WERI-Rb-1 (cell line): ENCODE measurements at places on chromosomes 16 and 17.

GRCh38 chr16:66228792-66229191 lies 137.7 kb upstream of the CDH5 start:
- DNase-seq = no peak

DNA sequence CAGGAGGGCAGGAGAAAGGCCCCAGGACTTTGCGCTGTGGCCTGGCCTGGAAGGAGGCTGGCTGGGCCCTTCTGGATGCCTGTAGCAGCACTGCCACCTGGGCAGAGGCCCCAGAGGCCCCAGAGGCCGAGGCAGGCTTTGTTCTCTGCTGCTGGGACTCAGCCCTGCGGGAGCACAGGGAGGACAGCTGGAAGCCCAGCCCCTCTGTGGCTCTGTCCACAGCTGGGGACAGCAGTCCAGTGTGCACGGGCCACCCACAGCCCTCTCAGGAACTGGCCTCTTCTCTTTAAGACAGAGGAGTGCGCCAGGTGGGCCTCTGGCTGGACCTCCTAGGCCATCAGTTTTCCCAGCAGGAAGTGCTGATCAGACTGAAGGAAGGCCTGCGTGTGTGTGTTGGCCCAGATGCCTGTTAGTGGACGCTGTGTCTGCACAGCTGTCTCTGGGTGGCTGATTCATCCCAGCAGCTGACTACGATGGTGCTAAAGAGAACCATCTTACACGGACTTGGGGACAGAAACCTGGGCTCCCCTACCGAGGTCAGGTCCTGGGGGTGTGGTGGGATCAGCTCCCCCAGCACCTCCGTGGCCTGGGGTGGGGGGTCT lies 26.9 kb upstream of the ZNF750 start:
- no peak for DNase-seq

GRCh38 chr16:70701036-70701435 lies 15.2 kb upstream of the MTSS2 start:
- no peak for DNase-seq

DNA sequence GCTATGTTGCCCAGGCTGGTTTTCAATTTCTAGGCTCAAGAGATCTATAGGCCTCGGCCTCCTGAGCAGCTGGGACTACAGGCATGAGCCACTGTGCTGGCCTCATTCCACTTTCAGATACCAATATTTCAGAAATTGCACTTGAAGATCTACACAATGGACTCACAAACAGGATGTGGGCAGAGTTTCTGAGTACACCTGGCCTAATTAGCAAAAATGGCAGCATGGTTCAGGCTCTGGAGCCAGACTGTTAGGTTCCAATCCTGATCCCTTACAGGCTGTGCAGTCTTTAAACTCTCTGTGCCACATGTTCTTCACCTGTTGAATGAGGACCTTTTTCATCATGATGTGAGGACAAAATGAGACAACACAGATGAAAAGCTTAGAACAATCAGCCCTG lies 32.2 kb downstream of the RNF157 start:
- DNase-seq = no peak

DNA sequence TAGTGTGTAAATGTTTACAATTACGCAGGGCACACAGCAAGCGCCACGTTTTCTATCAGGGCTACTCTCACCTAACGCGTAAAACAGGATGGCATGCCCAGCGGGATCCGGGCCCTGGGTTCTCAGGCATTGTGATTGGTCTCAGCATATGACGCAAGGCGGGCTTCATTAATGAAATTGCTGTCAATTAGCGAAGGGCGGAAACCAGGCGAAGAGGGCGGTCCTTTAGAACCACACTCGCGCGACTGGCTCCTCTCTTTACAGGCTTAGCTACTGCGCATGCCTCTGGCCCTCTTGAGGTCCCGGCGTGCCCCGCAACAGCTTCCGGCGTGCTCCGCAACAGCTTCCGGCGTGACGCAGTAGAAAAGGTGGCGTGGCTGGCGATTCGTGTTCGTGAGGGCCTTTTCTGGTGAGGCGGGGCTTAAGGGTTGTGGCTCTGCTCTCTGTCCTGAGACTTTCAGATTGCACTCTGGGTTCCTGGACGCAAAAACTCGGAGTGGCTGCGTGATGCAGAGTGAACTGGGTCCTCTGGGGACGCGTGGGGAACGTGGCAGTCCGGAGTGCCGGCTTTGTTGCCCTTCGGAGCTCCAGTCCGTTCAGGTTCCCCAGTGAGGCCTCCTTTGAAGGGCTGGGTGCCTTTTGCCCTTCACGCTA lies 9.2 kb downstream of the OR2C1 start:
- peak; percentile 98 for DNase-seq

DNA sequence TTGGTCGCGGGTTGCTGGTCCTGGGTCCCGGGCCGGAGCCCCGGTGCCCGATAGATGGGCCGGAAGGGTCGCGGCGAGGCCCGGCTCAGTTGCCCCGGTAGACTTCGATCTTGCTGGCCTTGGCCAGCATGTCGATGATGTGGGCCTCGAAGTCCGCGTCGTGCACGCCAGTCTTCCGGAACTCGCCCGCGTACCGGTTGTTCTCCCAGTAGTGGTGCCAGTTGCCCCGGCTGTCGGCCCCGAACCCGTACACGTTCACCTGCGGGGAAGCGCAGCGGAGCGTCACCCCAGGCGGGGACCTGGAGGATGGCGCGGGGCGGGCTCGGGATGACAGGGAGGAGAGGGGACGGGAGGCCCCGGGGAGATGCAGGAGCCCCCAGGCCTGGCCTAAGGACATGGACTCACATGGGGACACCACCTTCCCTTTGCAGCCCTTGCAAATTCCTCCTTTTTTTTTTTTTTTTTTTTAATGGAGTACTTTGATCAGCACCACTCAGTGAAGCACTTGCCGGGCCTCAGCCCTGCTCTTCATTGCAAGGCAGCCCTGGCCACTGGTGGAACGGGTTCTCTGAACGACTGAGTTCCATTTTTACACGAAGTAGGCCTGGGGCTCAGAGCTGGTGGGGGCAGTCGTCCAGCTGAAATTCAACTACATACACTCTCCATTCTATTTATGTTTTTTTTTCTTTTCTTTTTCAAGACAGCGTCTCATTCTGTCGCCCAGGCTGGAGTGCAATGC lies 35.1 kb downstream of the DDX19A start:
- no peak for DNase-seq

- peak; percentile 96 for DNase-seq
These were observed 8.7 kb downstream of the ADAM11 start for GRCh38 chr17:44767493-44767892.

- DNase-seq = no peak
These were observed 711.6 kb downstream of the CDH11 start for GRCh38 chr16:64410306-64410705.

GRCh38 chr17:15928286-15928785 lies 16.6 kb upstream of the ADORA2B start:
- no peak for DNase-seq

DNA sequence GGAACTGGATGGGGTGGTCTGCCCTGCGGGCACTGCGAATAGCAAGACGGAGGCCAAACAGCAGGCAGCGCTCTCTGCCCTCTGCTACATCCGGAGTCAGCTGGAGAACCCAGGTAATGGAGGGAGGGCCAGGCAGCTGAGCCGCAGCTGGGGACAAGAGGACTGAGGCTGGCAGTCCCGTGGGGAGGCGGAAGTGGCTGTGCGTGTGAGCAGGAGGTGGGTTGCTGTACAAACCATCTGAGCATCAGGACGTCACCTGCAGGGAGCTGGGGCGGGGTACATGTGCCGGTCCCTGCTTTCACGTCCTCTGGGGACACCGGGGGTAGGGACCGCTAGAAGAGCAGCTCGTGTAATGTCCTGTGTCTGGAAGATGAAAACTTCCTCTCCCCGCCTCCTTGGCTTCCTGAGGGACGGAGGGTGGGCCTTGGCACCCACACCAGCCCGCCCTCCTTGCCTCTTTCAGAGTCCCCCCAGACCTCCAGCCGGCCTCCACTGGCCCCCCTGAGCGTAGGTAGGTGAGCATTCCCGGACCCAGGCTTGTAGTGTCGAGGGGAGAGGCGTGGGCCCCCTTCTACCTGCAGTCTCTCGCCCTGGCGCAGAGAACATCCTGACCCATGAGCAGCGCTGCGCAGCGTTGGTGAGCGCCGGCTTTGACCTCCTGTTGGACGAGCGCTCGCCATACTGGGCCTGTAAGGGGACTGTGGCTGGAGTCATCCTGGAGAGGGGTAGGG lies 3.7 kb downstream of the ADAD2 start:
- DNase-seq = no peak

GRCh38 chr17:37100231-37100630 lies 151.5 kb downstream of the AATF start:
- no peak for DNase-seq

DNA sequence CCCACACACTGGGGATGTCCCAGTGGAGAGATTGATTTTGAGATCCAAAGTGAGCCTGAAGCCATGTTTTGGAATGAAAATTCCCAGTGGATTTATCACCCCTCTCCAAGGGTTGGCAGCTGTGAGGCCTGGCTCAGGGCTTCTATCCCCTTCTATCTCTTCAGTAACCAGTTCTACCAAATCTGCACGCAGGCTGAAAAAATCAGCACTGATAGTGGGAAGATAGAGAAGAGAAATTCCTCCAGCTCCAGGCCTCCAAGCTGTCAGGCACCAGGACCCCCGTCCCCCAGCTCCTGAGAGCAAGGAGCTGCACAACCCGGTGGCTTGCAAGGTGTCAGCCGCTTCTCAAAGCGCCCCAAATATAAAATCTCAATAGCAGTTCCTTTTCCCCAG lies 1.0 kb downstream of the FLOT2 start:
- DNase-seq = no peak

- DNase-seq = no peak
These were observed 23.4 kb downstream of the RBL2 start for GRCh38 chr16:53457670-53458069.

- DNase-seq = no peak
These were observed 3.1 kb downstream of the SLC5A2 start for GRCh38 chr16:31486045-31486444.

GRCh38 chr17:5675625-5676421 lies 91.5 kb upstream of the NLRP1 start:
- no peak for DNase-seq

DNA sequence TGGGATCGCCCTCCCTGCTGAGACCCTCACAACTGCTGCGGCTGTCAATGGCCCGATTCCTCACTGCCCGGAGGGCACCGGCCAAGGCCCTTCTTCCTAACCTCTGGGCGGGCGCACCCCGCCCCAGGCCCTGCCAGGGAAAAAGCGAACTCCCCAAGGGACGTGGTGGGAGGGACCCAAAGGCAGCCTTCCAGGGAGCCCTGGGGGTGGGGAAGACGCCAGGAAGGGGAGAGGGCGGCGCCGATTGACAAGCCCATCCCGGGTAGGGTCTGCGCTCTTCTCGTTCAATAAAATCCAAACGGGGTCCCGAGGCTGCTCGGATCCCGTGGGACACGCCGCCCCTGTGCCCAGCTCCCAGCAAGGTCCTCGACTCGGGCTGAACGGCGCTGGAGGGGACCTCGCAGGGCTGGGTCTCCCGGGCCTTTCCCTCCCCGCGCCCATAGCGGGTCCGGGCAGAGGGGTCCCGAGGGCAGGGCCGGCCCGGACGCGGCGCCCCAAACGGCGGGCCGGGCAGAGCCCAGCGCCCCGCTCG lies 416 bp downstream of the KIFC3 start:
- peak; percentile 22 for DNase-seq

DNA sequence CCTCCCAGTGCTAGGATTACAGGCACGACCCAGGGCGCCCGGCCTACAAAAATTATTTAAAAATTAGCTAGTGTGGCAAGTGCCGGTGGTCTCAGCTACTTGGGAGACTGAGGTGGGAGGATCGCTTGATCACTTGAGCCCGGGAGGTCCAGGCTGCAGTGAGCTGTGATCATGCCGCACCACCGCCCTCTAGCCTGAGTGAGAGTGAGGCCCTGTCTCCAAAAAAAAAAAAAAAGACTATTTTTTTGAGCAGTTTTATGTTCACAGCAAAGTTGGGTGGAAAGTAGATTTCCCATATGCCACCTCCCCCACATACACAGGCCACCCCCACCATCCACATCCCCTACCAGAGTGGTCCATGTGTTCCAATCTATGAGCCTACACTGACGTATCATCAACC lies 84.9 kb downstream of the MGAT5B start:
- DNase-seq = no peak
